ENCODE measurements at places on chromosomes 7 and 10.

DNA sequence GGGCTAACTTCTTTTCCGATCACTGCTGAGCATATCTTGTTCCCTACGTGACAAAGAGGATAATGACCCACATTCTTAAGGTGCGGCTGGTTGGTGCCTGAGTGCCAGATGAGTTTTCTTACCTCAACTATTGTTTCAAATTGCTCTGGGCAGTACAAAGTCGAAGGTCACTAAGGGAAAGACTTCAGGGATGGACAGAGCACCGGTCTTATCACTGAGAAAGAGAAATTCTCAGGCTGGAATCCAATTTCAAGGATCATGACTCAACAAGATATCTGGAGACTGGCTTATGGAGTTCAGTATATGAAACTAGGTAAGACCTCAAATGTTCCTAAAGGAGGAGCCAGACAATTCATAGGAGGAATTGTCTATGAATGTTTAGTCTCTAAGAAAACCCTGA, 780.3 kb downstream of the SUGCT start:
- no peak for DNase-seq

- no peak for DNase-seq
These were observed 181.3 kb downstream of the WDR11 start for GRCh38 chr10:121032460-121032859.

DNA sequence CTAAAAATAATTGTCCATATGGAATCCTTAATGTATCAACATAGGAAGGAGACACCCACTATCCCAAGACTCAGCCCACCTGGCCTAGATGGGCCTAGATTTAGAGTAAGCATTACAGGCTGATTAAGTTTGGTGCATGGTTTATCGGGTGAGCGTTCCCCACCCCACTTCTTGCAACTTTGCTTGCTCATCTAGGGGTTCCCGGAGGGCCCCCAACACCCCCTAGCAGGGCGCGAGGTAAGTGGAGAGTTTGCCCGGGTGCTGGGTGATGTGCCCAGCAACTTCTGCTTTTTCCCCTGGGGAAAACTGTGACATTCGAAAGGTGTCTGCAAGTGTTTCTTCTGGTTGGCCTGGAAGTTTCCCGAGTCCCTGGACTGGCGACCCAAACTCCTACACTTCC, 31.7 kb downstream of the SKIDA1 start:
- DNase-seq = no peak

DNA sequence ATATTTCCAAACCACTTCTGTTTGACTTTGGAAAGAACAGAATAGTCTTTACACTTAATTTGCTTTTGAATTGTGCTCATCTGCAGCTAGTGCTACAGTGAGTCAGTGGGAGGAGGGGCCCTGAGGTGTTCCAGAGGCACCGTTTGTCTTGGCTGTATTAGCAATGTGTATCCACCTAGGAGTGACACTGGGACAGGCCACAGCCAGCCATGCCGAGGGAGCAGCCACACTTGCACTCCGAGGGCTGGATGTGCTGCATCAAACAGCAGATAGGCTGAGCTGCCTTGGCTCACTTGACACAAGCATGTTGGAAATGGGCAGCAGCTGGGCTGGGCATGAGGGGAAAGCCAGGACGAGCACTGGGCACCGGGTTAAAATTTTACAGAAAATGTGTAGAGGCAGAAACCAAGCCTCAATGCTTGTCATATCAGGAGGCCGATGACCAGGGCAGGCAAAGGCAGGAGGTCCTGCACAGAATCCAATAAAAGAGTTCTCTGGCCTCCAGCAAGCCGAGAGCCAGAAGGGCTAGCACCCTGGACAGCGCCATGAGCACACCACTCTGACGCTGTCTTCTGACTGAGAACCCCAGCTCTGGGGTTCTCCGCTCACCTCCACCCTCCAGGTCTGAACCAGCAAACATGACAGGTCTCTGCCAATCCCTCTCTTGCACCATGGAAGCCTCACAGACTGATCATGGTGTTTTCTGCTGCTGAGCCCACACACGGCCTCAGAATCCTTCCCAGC, 163.3 kb downstream of the GRID1 start:
- DNase-seq = no peak

- DNase-seq = no peak
These were observed 113.8 kb downstream of the DLG5 start for GRCh38 chr10:77812741-77813140.

GRCh38 chr10:12972146-12972545, 29.4 kb downstream of the CCDC3 start:
- no peak for DNase-seq

DNA sequence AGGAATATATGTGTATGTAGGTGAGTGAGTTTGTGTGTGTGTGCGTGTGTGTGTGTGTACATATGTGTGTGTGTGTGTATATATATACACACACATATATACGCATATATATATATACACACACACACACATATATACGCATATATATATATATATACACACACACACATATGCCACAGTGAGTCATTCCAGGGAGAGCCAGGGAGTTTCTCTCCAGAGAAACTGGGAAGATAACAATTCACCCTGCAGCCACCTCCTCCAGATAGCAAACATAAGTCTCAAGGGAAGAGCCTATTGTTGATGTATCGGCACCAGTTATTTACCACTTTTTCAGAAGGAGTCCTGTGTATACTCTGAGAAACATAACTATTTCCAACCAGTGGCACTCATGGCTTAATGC, 102.3 kb upstream of the STK17A start:
- no peak for DNase-seq

GRCh38 chr7:101893341-101894082, 76.1 kb downstream of the CUX1 start:
- DNase-seq = no peak

DNA sequence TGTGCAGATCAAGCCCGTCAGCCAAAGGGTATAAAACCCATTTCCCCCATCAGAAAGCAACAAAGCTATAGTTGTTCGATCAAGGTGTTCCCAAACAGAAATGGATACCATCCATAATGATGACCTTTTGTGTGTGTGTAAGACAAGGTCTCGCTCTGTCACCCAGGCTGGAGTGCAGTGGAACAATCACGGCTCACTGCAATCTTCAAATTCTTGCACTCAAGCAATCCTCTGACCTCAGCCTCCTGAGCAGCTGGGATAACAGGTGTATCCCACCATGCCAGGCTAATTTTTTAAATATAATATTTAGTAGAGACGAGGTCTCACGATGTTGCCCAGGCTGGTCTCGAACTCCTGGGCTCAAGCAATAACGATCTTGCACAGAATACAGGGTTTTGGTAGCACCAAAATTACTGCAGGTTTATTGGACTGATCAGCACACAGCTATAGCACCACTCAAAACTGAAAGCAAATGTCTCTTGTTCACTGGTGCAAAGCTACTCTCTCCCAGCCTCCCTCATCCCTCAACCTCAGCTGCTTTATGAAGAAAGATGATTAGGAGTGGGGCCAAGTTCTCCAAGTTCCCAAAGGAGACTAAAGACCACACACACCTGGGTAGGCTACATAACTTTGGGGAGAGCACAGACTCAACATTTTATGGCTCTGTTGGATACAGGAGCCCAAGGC, 80.5 kb downstream of the ABI1 start:
- DNase-seq = no peak

- no peak for DNase-seq
These were observed 157.8 kb downstream of the DNAJB6 start for GRCh38 chr7:157494506-157495176.

- no peak for DNase-seq
These were observed 8.8 kb downstream of the FOXL3 start for GRCh38 chr7:298743-299142.

DNA sequence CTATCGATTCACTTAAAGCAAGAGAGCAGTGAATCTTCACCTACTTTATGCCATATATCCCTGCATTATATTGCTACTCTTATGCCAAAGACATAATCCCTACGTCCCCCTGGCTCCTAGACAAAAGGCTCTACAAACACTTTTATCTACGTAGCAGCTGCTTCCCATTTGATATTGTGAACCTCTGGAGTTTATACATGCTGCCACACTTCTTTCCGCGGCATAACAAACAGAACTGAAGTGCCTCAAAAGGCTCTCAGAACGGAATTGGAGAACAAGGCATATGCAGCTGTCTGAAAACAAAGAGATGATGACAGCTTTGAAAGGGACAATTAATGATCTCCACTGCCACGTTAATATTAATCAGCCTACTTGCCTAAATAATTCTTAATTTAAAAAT, 985.6 kb upstream of the LRRN3 start:
- no peak for DNase-seq

DNA sequence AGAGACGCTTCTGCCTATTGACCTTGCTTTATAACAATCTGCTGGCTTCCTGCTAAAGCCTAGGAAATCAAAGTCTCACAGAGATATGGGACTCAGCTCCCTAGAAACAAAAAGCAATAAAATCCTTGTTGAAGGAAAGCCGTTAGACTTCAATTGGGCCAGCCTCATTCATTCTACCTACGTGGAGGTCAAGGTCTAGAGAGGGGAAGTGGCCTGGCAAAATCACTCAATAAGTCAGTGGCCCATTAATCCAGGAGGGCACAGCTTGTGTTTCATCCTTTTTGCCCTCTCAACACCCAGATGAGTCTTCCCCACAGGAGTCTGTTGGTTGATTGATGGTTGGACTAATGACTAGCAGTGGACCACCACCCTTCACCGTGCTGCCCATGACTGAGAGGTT, 40.5 kb upstream of the ACSL5 start:
- DNase-seq = no peak

DNA sequence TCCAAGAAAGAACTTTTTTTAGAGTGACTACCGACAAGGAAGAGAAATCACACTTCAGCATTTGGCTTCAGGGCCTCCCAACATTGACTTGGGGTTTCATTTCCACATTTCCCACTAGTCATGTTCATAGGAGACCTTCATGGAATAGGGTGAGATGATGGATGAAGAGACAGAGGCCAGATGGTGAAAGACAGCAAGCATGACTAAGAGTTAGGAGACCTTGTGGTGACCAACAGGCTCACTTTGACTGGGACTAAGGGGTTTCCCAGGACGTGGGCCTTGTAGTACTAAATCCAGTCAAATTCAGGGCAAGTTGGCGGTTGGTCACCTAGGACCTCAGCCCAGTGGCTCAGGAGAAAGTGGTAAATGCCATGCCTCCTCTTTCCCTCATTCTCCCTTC, 3.0 kb upstream of the GIMAP5 start:
- DNase-seq = no peak

Measured in activated T-helper 9 cell treated with anti-CD3 and anti-CD28 coated beads, Interleukin-2, amount 50 U/mL, for 16 hours (primary cell).